ENCODE measurements at places on chromosomes 11 and 22.

DNA sequence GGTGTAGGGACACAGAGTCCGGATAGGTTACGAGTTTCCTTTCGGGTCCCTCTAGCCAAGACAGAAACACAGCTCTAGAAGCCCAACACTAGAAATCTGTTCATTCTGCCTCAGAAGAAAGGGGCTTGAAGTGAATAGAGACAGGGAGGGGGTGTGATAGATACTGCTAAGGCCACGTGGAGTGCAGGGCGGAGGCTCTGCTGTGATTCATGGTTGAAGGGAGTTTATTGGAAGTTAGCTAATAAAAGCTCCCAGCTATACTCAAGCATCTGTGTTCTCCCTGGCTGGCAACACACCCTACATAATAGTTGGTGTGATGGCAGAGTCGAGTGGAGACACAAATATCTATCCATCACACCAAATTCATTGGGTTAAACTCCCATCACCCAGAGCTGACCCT lies 337.4 kb downstream of the CADM1 start:
- no peak for DNase-seq

GRCh38 chr11:78228467-78228866 lies 39.7 kb downstream of the USP35 start:
- peak; percentile 36 for DNase-seq

DNA sequence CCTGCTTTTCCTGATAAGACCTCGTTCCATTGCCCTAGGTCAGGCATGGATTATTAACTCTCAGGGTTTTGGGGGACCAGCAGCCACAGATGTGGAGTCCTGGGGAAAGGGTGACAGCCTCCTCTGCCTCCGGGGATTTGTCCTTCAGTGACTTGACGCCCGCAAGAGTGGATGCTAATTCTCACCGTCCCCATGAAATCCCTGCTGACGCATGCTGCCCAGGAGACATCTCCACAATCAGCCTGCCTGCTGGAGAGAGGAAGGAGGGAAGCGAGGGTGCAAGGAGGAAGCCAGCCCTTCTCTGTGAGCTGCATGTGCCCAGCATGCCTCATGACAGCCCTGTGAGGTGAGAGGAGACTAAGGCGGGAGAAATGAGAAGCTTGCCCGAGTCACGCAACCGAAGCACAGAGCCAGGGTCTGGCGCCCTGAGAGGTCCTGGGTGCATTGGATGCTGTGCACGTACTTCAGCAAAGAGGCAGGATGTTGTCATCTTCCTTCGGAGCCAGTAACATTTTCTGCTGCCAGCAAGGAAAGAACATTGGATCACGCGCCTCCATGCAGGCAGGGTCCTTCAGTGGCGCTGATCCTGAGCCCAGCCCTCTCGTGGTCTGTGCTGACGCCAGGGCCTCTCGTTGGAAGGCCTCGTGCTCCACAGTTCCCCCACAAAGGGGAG lies 27.3 kb upstream of the KRTAP5-6 start:
- DNase-seq, result no peak

DNA sequence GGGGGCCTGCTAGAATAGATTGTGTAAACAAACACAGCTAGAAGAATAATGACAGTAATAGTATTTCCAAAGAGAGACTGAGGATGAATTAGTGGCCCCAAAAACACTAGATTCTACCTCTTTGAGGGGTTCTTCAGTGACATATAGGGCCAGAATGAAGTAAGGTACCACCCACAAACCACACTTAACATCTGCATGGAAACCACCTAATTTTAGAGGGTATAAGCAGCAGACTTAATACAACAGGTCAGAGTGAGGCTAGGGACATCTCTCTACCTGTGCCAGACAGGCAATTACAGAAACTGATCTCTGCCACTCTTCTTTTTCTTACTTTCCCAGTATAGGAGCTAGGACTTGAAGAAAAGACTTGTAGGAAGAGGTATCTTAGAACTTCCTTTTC lies 20.1 kb downstream of the ELP4 start:
- no peak for DNase-seq

DNA sequence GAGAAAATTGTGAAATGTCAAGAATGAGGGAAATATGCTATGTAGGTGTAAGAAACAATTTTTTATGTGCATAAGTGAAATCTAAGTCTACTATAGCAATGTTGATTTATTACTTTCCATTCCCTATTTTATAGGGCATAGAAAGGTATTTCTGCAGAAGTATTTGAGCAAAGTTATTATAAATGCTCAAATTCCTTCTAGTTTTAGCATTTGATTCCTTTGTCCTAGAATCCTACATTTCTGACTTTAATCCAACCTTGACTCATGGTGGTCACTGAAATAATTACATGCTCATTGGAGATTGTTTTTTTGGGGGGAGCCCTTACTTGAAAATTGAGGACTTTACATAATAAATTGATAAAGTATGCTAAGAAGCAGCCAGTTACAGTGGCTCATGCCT lies 716.6 kb upstream of the LUZP2 start:
- DNase-seq, result no peak

DNA sequence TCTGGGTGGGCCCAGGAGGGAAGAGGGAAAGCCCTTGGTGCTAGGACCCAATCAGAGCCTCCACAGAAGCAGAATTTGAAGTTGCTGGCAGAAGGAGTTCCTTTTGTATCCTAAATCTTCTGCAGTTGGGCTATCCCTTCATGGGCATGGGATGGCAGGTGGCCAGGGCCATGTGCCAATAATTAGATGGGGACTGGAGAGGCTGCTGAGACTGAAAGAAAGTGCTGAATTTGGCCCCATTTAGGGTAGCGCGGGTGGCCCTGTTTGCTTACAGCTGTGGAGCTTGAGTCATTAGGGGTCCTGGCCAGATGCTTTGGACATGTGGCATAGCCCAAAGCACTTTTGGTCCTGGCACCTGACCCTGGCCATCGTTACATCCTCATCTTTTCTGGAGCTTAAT lies 27.1 kb downstream of the PARVA start:
- no peak for DNase-seq

DNA sequence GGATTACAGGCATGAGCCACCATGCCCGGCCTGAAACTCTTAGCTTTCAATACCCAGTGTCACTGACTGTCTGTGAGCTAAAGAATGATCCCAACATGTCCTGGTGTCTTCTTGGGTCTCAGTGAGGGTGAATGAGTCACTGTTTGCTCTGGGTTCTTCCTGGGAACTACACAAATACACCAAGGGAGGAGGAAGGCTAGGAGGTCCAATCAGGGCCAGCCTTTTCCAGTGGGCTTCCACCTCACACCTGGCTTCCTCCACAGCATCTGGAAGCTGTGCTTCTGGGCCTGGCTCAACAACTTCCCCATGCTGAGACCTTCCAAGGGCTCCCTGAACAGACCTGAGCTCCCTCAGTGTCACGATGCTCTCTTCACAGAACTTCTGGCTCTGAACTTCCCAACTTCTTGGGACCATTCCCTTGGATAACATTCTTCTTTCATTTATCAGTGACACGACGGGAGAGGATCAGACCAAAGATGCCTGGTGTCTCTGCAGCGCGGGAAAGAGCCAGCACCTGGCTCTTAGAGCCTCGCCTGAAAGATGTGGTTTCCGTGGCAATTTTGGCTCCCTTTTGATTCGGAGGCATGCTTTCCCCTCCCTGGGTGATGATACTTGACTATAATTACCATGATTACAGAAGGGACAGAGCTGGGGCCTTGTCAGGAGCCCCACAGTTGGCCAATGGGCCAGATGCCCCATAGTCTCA lies 22.3 kb upstream of the CHRM4 start:
- DNase-seq, result peak; percentile 29

- no peak for DNase-seq
These were observed 31.3 kb upstream of the GNB1L start for GRCh38 chr22:19885841-19886592.

DNA sequence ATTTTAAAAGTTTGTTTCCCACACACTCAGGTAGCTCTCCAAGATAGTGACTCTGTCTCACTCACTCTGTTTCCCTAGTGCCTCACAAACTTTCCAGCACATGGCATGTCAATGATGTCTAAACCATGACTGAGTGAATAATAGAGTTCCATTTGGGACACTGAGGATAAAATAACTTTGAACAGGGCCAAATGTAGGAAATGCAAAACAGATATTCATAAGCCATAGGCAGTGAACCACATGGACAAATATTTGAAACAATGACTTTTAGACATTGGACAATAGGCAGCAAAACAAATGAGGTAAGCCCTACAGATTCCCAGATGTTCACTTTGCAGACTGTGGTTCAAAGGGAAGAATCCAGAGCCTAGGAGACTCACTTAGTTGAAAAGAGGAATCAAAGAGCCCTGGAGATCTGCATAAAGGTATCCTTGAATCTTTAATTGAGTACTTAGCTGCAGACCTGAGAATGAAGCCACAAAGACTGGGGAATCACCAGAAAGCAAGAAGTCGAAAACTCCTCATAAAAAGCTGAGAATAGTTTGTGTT lies 173.3 kb downstream of the FAM76B start:
- no peak for DNase-seq

All from fibroblast of skin of back (primary cell).